Activated CD4-positive, alpha-beta memory T cell treated with anti-CD3 and anti-CD28 coated beads, Interleukin-2, amount 10 ng/mL, durations not matched to agents 7 days and 5 days (primary cell): ENCODE measurements at places on chromosomes 6 and 20. TPM values are rescaled to one million over a fixed set of nuclear protein-coding genes. Genes with fewer than 3 reads are reported as not detected.

Gene IYD
- not detected for total RNA-seq

Gene RIMS4
- not detected for total RNA-seq

Gene TRERF1
- 18.2 TPM for total RNA-seq

Gene HINT3
- total RNA-seq, result 11.7 TPM

- H3K4me3 ChIP-seq, result peak overlapping the region; percentile 86
- no peaks in the 10 kb centered on the region for H3K27me3 ChIP-seq
- peaks cover 33% of the 10 kb centered on the region for H3K36me3 ChIP-seq
- DNase-seq, result no peak
- peaks cover 39% of the 10 kb centered on the region for H3K4me1 ChIP-seq
- H3K27ac ChIP-seq, result peak overlapping the region; percentile 97
Observed at GRCh38 chr6:17705428-17705777, 1.3 kb downstream of the NUP153 start.

- peak overlapping the region; percentile 1 for H3K4me3 ChIP-seq
- peaks cover 53% of the 10 kb centered on the region for H3K4me1 ChIP-seq
- H3K27ac ChIP-seq, result peak overlapping the region; percentile 13
- H3K36me3 ChIP-seq, result peaks cover 58% of the 10 kb centered on the region
- no peaks in the 10 kb centered on the region for H3K27me3 ChIP-seq
Observed at GRCh38 chr20:23366384-23366783, 4.4 kb downstream of the GZF1 start.

- H3K4me1 ChIP-seq, result peaks cover 21% of the 10 kb centered on the region
- DNase-seq, result no peak
- H3K36me3 ChIP-seq, result peaks cover 31% of the 10 kb centered on the region
- no peak overlapping the region for H3K27ac ChIP-seq
- no peaks in the 10 kb centered on the region for H3K27me3 ChIP-seq
- H3K4me3 ChIP-seq, result no peak overlapping the region
Observed at GRCh38 chr6:89987830-89988229, 93.6 kb downstream of the GJA10 start.

DNA sequence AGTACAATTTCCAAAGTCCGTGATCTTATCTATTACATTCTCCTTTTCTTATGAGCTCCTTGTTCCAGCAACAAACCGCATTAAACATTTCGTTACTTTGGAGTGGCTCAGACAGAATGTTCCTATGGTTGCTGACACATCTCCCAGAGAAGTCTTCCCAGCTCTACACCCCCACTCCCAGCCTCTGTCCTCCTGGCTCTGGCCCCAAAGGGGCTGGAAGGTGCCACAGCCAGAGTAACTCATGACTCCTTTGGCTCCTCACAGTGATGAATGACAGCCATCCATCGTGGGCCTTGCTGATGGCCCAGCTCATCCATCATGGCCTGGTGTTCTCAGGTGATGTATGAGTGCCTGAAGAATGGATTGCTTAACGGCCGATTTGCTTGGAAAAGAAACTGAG is 203.0 kb downstream of the DHX35 start:
- H3K4me3 ChIP-seq, result no peak overlapping the region
- no peaks in the 10 kb centered on the region for H3K4me1 ChIP-seq
- no peak overlapping the region for H3K27ac ChIP-seq

GRCh38 chr6:111199935-111200334 is 112.6 kb downstream of the SLC16A10 start:
- no peaks in the 10 kb centered on the region for H3K4me1 ChIP-seq
- no peak overlapping the region for H3K4me3 ChIP-seq
- no peaks in the 10 kb centered on the region for H3K36me3 ChIP-seq
- H3K27me3 ChIP-seq, result no peaks in the 10 kb centered on the region

DNA sequence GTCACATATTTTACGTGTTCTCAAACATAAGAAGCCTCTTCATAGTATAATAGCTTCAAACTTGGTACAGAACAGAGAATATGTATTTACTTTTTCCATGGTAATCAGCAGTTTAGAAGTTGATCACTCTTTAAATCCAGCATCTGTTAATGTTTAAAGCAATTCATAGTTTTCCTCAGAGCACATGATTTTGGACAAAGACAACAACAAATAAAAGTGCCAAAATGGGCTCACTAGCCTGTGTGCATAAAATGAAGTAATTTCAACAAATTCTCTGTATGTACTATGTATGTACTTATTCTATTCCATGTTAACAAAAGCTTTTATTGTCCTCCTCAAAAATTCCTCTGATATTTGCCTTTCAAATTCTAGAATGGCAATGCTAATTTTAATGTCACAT is 38.1 kb upstream of the UST start:
- DNase-seq, result no peak
- no peak overlapping the region for H3K27ac ChIP-seq
- H3K36me3 ChIP-seq, result peaks cover 3% of the 10 kb centered on the region
- no peak overlapping the region for H3K4me3 ChIP-seq
- peaks cover 11% of the 10 kb centered on the region for H3K4me1 ChIP-seq

DNA sequence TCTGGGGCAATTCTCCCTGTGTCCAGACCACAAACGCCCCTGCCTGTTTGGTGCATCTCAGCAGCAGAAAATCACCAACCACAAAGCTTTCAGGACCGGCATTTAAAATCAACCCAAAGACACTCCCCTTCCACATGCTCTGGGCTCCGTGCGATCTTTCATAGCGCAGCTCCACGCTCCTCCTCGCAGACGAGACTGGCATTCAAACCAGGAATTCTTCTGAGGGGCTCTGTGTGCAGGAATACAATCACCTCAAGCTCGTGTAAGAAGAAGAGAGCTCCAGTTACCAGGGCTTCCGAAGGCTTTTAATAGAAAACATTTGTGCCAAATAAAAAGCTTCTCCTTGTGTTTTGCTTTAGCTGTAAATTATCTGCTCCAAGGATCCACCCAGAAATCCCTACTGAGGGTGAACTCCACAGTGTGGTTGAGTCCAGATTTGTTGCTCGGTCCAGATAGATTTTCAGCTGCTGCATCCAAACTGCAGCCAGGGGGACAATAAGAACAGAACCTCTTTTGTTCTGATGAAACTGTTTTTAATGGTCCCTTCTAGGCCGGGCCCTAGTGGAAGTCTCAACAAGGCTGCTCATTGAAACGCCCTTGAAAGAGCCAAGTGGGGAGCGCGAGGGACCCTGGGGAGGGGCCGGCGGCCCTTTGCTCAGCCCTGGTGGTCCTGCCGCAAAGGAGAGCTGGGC is 16.4 kb upstream of the BMP7 start:
- H3K4me3 ChIP-seq, result no peak overlapping the region
- H3K36me3 ChIP-seq, result no peaks in the 10 kb centered on the region
- H3K4me1 ChIP-seq, result no peaks in the 10 kb centered on the region
- H3K27ac ChIP-seq, result no peak overlapping the region

- H3K27me3 ChIP-seq, result no peaks in the 10 kb centered on the region
- H3K4me3 ChIP-seq, result no peak overlapping the region
- H3K27ac ChIP-seq, result no peak overlapping the region
- H3K4me1 ChIP-seq, result peaks cover 13% of the 10 kb centered on the region
- DNase-seq, result no peak
Observed at GRCh38 chr6:139472351-139473015, 98.0 kb upstream of the CITED2 start.

- no peaks in the 10 kb centered on the region for H3K4me1 ChIP-seq
- no peak overlapping the region for H3K4me3 ChIP-seq
- no peak overlapping the region for H3K27ac ChIP-seq
- H3K36me3 ChIP-seq, result no peaks in the 10 kb centered on the region
- H3K27me3 ChIP-seq, result peaks cover 53% of the 10 kb centered on the region
Observed at GRCh38 chr20:45263556-45264266, 9.3 kb upstream of the SLPI start.

GRCh38 chr20:34997131-34997561 is 41.5 kb downstream of the MYH7B start:
- peaks cover 5% of the 10 kb centered on the region for H3K4me1 ChIP-seq
- peaks cover 36% of the 10 kb centered on the region for H3K36me3 ChIP-seq
- no peaks in the 10 kb centered on the region for H3K27me3 ChIP-seq
- peak; percentile 27 for DNase-seq

GRCh38 chr6:7115543-7116231 is 7.9 kb downstream of the RREB1 start:
- peaks cover 18% of the 10 kb centered on the region for H3K36me3 ChIP-seq
- DNase-seq, result no peak
- peaks cover 56% of the 10 kb centered on the region for H3K4me1 ChIP-seq
- H3K27ac ChIP-seq, result no peak overlapping the region
- no peak overlapping the region for H3K4me3 ChIP-seq

- H3K27ac ChIP-seq, result no peak overlapping the region
- H3K4me1 ChIP-seq, result no peaks in the 10 kb centered on the region
- H3K27me3 ChIP-seq, result no peaks in the 10 kb centered on the region
- no peaks in the 10 kb centered on the region for H3K36me3 ChIP-seq
- H3K4me3 ChIP-seq, result no peak overlapping the region
Observed at GRCh38 chr6:38184585-38185080, 365.1 kb downstream of the ZFAND3 start.

DNA sequence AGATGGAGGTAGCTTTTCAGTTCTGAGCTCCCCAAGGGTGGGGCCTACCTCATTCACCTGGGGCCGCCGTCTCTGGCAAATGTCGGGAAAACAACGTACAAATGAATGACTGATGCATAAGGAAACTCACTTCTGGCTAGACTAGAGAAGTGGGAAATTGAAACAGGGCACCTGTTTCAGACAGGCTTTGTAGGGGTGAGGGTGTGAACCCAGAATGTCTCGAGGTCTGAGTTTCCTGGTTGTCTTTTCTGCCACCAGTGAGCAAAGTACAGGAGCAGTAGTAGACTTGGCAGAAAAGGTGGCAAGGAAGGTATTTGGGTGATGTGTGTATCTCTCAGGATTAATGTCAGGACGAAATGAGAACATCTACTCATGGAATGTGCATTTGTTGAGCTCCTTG is 308.5 kb downstream of the CLIC5 start:
- no peaks in the 10 kb centered on the region for H3K36me3 ChIP-seq
- no peak for DNase-seq
- no peak overlapping the region for H3K4me3 ChIP-seq
- H3K4me1 ChIP-seq, result peaks cover 11% of the 10 kb centered on the region
- no peak overlapping the region for H3K27ac ChIP-seq

DNA sequence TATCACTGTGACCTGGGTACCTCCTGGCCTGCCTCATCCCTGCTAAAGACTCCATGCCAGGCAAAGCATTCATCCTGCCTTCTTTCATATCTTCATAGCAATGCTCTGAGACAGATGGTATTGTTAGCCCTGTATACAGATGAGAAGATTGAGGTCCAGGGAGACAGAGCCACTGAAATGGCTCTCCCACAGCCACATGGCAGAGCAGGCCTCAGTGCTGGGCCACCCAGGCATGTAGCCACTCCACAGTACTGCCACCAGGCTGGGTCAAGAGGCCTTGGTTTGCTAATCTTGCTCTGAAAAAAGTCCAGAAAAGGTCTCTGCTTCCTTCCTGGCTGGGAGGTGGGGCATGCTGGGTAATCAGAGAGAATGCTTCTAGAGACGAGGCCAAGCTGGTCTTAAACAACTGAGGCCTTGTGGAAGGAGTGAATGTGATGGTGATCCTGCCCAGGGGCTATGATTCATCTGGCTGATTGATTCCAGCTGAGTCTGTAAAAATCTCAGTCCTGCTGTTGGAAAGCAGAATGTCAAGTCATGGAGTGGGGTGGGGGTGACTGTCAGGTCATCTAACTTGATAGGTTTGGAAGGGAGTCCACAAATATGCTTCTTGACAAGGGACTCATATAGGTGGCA is 29.8 kb downstream of the HM13 start:
- H3K4me3 ChIP-seq, result no peak overlapping the region
- peaks cover 60% of the 10 kb centered on the region for H3K4me1 ChIP-seq
- H3K36me3 ChIP-seq, result peaks cover 60% of the 10 kb centered on the region
- peak overlapping the region; percentile 55 for H3K27ac ChIP-seq
- no peaks in the 10 kb centered on the region for H3K27me3 ChIP-seq
- no peak for DNase-seq

DNA sequence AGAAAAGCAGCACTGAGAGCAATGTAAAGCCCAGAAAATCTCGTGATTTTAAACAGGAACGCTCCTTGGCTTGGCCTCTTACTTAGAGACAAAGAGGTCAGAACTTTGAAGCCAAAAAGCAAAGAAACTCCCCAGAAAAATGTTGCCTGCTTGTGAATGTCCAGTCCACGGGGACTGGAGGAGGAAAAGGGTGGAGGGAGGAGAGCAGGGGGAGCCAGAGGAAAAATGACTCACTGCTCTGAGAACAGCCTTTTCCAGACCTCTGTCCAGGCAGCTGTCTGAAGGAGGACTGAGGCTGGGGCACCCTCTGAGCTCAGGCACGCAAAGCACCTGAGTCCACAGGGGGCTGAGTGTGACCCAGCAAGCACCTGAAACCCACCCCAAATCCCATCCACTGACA is 64.7 kb downstream of the TRAM2 start:
- no peak overlapping the region for H3K27ac ChIP-seq
- H3K4me3 ChIP-seq, result no peak overlapping the region
- no peaks in the 10 kb centered on the region for H3K27me3 ChIP-seq
- no peaks in the 10 kb centered on the region for H3K36me3 ChIP-seq
- H3K4me1 ChIP-seq, result peaks cover 9% of the 10 kb centered on the region

DNA sequence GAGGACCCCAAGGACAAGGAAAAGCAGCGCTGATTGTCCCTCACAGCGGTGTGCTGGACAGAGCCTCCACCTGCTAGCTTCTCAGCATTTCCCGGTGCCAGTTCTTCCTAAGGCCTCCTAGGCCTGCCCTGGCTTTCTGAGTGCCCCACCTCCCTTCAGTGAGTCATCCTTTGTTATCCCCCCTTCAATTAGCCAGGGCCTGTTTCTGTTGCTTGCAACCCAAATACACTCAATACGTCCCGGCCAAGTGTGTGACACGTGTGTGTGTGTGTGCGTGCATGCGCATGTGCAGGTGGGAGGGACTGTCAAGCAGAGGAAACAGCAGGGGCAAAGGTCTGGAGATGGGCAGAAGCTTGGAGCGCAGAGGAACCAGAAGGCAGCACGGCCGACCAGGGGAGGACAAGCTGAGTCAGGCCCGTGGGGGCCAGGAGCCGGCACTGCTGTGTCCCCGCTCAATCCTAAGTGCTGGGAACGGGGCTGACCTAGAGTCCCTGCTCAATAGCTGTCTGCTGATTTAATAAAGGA is 159.8 kb downstream of the PREX1 start:
- peaks cover 72% of the 10 kb centered on the region for H3K36me3 ChIP-seq
- H3K27me3 ChIP-seq, result no peaks in the 10 kb centered on the region
- H3K27ac ChIP-seq, result no peak overlapping the region
- H3K4me1 ChIP-seq, result peaks cover 4% of the 10 kb centered on the region
- no peak for DNase-seq
- H3K4me3 ChIP-seq, result no peak overlapping the region

GRCh38 chr6:107202876-107203468 is 87.7 kb upstream of the BEND3 start:
- no peak overlapping the region for H3K27ac ChIP-seq
- no peaks in the 10 kb centered on the region for H3K27me3 ChIP-seq
- no peaks in the 10 kb centered on the region for H3K36me3 ChIP-seq
- DNase-seq, result no peak
- H3K4me3 ChIP-seq, result no peak overlapping the region

- no peaks in the 10 kb centered on the region for H3K36me3 ChIP-seq
- H3K4me3 ChIP-seq, result no peak overlapping the region
- no peaks in the 10 kb centered on the region for H3K4me1 ChIP-seq
- no peak for DNase-seq
Observed at GRCh38 chr6:122081921-122082320, 317.5 kb upstream of the HSF2 start.

- H3K4me3 ChIP-seq, result no peak overlapping the region
- H3K27ac ChIP-seq, result no peak overlapping the region
- no peak for DNase-seq
- peaks cover 3% of the 10 kb centered on the region for H3K4me1 ChIP-seq
- peaks cover 2% of the 10 kb centered on the region for H3K27me3 ChIP-seq
Observed at GRCh38 chr6:163711615-163712565, 297.4 kb downstream of the QKI start.
